ENCODE measurements at places on chromosomes 3 and 15.

DNA sequence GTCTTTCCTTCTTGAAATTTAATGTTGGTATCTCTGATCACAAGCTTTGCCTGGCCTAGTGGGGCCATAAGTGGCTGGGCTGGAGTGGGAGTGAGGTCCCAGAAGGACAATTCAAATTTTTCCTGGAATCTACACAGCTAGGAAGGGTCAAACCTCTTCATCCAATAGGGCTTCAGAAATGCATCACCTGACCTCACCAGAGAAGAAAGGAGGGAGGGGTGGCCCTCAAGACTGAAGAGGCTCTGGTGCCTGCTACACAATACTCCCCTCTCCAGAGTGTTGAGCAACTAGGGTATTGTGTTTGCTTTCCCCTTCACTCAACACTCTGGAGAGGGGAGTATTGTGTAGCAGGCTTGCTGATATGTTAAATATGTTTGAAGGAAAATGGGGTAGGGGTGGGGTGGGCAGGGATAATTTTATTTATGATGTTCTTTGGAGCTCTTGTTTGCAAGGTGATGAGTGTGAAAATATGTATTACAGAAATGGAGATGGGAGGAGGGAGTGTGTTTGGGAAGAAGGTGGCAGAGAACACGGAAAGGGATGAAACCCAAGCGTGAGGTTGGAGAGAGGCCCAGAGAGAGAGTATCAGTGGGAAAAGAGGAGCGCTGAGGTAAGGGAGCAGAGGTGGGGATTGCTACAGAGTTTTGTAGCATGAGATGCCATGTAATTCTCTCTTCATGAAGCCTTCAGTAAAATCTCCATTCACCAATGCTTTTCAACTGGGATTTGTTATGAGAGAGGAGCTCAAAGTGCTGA, 5.7 kb upstream of the KLHL24 start:
- DNase-seq, result no peak

DNA sequence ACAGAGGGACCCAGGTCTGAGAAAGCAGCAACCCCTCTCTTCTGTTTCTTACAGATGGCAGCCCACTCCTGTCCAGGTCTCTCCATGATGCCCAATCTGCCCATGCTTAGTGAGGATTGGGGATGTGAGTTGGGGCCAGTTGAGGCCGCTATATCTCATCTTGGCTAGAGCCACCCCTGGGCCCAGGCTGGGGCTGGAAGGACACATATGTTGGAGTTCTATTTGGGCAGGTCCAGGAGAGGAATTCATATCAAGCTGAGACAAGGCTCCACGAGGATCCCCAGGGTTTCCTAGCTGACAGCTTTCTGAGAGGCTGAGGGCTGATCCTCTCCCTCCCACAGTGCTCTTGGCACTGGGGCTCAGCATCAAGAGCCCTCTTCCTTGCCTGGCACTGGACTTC, 11.4 kb downstream of the TGM5 start:
- no peak for DNase-seq

- DNase-seq, result no peak
Measured at GRCh38 chr15:31049111-31049510, 52.4 kb downstream of the TRPM1 start.

GRCh38 chr15:98776607-98777281, 128.4 kb downstream of the IGF1R start:
- peak; percentile 22 for DNase-seq

DNA sequence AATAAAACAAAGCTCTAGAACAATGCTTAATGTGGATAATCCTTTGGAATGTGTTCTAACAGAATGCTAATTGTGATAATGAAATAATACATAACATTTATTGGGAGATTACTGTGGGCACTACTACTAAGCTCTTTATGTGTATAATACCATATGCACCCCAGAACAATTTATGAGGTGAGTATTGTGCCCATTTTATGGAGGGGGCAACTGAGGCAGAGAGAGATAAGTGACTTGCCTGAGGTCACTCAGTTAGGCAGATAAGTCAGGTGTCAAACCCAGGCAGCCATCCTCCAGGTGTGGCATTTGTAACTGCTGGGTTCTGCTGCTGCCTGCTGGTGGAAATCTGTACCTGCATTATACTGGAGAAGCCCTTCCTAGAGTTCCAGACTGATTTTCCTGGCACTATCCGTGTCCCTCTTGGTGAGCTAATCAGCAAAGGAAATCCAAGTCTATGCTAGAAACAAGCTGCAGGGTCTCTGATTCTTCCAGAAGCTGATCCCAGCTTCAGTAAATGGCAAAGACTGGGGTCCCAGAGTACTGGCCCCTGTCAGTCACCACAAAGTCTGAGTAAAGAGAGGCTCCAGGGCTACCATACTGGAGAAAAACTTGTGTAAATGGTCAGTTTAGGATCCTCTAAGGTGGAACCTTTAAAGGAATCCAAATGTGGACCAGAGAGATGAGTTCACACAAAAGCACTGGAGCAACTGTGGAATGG, 22.6 kb upstream of the RBP1 start:
- no peak for DNase-seq

DNA sequence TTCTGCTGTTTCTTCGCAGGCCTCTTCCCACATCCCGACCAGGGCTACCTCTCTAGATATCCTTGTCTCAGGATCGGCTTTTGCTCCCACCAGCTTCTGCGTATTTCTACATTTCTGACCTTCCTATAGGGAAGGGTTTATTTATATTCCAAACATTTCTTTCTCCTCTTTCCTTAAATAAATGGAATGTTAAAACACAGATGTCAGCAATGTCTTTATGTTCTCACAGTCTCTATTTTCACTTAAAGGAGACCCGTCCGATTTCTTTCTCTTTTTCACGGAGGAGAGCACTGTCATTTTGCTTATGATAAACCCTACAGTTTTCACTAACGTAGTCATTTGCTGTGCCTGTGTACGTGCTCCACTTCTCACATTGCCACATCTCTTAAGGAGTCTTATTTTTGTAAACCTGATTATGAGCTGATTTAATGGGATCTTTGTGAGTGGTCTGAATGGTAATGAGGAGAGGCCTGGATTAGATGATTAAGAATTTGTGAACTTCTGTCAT, 630 bp downstream of the KIF15 start:
- no peak for DNase-seq

GRCh38 chr15:43102187-43102586, 3.7 kb downstream of the UBR1 start:
- DNase-seq, result no peak

GRCh38 chr3:18481946-18482548, 56.9 kb upstream of the SATB1 start:
- no peak for DNase-seq

GRCh38 chr3:50602595-50603191, 8.9 kb downstream of the CISH start:
- DNase-seq, result no peak

DNA sequence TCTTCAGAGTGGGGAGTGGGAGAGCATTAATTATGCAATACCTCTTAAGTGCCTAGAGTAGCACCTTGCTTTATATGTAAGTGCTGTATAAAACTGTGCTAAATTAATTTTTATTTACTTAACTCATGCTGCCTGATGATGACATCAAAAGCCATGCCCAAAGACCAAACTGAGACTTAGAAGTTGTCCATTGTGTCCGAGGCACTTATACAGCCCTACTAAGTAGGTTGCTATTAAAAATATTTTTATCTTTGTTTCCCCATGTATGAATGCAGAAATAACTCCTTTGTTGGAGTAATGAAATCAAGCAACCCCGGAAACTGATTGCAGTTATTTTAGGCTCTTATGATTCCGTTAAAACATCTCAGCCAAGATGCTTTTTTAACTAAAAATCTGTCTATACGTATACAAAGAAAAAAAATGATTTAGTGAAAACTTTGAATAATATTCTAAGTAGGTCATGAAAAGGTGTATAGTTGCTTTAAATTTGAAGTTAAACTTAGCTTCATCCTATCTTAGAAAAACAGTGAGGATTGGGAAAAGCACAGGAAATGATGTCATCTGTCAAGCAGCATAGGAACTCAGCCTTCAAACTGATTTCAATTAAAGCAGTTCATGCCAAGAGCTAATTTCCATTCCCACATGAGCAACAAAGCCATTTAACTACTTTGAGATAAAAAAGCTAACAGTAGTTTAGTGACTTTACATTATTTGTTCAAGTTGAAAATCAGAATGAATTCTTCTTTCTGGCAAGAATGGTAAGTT, 43.0 kb downstream of the FBN1 start:
- no peak for DNase-seq
